ENCODE measurements at places on chromosomes 6 and 20.

- DNase-seq: no peak
These were observed 823.6 kb upstream of the ADGRB3 start for GRCh38 chr6:67811239-67812037.

DNA sequence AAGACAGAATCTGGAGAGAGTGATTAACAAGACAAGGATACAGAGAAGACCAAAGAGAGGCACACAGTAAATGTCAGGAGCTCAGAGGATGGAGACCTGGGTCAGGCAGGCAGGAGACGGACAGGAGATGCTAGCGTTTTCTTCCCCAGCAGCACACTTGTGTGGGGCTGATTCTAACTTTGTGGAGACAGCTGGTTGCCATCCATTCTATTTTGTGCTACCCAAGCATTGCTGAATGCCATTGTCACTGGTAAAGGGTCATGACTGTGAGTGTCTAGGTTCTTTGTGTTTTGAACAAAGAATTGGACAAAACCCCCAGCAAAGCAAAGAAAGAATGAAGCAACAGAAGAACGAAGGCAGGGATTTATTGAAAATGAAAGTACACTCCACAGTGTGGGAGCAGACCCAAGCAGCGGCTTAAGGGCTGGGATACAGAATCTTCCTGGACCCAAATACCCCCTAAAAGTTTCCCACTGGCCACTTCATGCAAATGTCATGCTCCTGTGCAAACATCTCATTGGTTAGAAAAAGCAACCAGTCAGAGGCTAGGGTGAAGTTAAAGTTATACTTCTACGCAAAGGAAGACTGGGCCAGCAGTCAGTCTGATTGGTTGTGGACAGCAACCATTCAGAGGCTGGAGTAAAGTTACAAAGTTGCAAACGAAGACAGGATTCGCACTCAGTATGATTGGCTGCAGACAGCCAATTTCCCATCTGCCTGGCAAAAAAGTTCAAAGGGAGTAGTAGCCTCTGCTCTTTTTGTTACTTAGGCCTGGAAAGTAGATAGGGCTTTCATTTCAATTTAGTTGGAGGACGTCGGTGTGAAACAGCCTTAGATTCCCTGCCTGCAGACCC lies 17.5 kb downstream of the PTK7 start:
- no peak for DNase-seq

GRCh38 chr6:106724848-106725247 lies 95.5 kb downstream of the QRSL1 start:
- DNase-seq: no peak

DNA sequence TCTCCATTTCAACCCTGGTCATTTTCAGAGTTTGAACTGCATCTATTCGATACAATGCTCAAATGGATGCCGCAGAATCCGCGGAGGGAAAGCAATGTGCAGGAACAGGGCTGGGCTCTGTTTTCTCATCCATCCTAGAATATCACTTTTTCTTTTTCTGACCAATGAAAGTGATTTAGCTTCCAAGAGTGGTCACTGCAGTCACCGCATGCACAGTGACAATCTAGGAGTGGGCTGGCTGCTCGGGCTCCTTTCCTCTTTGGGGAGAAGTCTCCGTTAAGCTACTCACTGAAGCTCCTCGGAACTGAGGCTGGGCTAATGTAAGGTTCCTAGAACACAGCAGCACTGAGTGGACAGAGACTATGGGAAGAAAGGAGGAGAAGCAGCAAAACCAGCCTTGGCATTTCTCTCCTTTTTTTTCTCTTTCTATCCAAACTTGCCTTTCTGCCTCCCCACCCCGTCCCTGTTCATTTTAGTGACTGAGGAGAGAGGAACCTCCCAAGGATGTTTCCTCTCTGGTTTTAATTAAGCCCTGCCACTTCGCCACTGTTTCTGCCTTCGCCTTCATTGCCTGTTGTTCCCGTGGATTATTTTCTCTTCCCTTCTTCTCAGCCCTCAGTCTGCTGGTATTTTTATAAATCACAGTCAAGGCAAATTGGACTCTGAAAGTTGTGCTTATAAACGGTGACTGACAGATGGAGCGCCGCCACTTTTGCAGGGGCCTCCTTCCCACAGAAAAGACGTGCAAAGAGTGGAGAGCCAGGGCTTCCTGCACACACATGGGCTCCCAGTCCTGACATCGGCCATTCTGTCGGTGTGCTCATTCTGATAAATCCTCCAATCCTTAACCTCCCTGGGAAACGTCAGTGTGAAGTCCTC lies 41.1 kb downstream of the RAMACL start:
- DNase-seq: peak; percentile 32

DNA sequence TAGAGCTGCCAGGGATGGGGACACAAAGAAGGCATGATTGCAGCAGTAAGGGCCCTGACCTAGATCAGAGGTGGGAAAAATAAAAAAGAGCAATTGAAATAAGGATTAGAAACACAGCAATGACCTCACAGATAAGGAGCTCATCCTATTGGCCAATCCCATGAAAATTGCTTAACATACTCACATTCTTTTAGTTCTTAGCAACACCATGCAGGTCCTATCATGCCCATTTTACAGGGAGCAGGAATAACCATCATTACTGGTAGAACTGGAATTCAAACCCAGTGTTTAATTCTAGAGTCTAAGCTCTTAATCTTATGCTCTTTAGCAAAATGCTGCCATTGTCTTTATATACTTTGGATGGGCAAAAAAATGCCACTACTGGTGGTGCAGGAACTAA lies 267.7 kb downstream of the RNF144B start:
- no peak for DNase-seq

DNA sequence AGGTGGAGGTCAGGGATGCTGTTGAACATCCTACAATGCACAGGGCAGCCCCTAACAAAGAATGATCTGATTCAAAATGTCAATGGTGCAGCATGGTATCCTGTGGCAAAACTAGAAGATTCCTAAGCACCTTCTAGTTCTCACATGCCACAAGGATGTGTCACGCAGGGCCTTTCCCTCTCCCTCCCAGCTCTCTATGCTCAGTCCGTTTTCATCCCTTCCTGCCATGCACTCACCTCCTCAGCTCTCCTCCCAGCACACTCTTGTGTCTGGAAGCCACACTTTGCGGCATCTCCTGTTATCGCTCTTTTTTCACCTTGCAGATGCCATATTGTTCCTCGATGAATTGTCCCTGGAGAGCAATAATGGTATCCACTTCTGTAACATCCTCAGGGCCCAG lies 263.4 kb downstream of the CDC5L start:
- DNase-seq: no peak

DNA sequence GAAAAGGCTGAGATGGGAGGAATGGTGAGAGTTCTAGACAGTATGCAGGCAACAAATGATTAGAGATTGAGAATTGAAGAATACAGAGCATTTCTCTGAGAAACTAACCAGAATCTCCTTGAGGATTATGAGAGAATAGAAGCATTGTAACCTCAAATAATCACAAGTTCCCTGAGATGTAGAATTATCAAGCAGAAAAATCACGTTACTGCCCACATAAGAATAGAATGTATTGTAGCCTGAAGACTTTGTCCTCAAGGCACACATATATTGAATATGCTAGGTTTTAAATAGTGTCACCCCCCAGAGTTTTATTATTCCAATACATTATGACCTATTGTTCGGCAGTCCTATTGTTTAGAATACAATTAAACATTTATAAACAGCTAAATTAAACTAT lies 57.2 kb downstream of the CNKSR3 start:
- no peak for DNase-seq

GRCh38 chr6:31178143-31179041 lies 7.9 kb upstream of the POU5F1 start:
- DNase-seq: no peak

GRCh38 chr6:167079853-167080297 lies 43.0 kb upstream of the CCR6 start:
- no peak for DNase-seq

GRCh38 chr20:41082306-41082705 lies 53.7 kb downstream of the TOP1 start:
- DNase-seq: no peak

- peak; percentile 57 for DNase-seq
These were observed 12.5 kb upstream of the SIRPB2 start for GRCh38 chr20:1503564-1504227.

- DNase-seq: no peak
These were observed 3.3 kb downstream of the MKKS start for GRCh38 chr20:10430704-10431103.

DNA sequence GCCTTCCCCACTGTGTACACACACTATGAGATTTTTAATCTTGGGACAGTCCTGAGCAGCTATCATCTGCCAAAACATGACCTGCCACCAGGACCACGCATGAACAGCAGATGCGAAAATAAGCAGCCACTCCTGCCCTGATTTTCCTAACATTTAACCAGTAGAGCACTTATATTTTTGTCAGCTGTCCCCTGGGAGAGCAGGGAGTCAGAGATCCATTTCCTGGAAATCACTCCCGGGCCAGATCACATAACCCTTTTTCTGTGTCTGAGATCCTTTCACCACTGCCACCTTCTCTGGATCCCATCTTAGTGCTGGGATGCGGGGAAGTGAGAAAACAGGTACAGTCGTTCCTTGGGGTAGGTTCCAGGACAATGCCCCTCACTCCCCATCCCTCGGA lies 5.7 kb downstream of the SDCBP2 start:
- DNase-seq: no peak

- DNase-seq: no peak
These were observed 20.6 kb downstream of the MANBAL start for GRCh38 chr20:37309936-37310590.

Measured in anterior cingulate cortex (tissue), 58 donors.